ENCODE measurements at places on chromosomes 4 and X.

- no peak for DNase-seq
These were observed 93.6 kb downstream of the PPP2R2C start for GRCh38 chr4:6378493-6379445.

DNA sequence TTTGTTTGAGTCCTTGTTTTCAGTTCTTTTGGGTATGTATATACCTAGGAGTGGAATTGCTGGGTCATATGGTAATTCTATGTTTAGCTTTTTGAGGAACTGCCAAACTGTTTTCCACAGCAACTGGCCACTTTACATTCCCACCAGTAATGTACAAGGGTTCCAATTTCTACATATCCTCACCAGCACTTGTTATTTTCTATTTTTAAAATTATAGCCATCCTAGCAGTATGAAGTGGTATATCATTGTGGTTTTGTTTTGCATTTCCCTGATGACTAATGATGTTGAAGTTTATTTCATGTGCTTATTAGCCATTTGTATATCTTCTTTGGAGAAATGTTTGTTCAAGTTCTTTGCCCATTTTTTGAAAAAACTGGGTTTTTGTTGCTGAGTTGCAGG is 39.6 kb downstream of the TMEM164 start:
- DNase-seq: no peak

DNA sequence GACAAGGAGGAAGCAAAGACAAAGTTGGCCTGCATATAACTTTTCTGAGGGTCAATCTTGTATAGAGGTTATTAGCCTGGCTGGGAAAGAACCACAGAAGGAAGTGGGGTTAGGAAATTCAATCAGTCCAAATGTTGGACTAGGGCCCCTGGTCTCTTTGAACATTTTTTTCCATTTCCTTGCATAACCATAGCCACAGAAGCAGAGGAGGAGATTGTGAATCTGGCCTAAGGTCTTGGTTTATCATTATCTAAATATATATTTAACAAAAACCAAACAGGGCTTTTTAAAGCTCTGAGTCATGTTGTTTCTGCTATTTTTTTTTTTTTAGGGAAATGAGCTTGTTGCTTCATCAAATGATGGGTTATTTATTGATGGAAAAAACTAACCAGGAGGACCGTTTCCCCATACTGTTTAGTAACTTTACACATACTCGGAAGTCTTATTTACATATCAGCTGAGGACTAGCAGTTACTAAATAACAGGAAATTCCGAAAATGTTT is 97.7 kb upstream of the ACSL4 start:
- DNase-seq: no peak

DNA sequence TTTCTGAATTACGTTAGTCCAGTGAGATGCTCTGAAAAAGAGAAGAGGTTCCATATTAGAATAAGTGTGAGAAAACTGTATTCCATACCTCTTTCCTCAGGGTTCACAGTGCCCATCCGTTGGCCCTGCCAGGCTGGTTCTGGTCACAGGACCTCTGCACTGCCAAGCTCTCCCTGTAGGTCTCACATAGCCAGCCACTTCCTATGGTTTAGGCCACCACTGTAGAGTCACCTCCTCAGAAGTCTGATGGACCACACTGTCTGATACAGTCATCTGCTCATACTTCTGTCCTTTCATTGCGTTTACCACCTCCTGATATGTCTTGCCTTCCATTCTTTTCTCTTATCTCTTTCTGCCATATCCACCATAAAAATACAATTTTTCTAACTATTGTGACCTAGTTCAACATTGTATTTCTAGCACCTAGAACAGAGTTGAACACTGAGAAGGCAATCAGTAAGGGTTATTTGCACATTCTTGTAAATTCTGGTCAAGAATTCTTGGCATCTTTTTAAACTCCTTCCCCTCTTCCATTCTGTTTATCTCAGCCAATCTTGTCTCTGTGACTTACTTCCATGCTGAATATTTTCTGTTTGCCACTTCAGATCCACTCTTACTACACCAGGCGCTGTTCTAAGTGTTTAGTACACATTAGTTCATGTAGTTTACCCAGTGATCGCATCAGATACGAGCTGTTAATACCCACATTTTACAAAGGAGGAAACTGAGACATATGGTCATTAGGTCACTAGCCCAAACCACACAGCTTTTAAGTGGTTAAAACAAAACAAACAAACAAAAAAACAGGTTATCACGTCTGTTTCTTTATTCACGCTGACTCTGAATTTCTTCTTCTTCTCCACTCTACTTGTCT is 125.6 kb downstream of the CBR4 start:
- DNase-seq: peak; percentile 1

- DNase-seq: no peak
These were observed 137.2 kb upstream of the ARHGEF9 start for GRCh38 chrX:63922221-63922620.

DNA sequence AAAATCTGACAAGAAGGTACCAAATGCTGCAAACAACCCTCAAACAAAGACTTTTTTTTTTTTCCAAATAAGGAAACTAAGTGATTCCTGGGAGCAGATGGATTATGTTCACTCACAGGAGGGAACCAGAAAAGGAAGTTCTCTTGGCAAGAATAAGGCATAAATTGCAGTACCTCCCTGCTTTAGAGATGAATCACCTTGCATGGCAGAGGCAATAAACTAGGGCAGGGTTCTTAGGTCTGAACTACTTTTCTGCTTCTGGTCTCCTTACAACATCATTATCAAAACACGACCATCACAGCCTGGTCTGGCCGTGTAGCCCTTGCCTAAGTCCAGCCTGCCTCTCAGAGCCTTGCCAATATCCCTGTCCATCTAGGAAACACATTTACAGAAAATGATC is 6.3 kb downstream of the TMEM31 start:
- DNase-seq: no peak

GRCh38 chrX:154990496-154990895 is 32.0 kb downstream of the F8 start:
- DNase-seq: no peak

GRCh38 chr4:60589425-60589824 is 610.7 kb upstream of the ADGRL3 start:
- no peak for DNase-seq

DNA sequence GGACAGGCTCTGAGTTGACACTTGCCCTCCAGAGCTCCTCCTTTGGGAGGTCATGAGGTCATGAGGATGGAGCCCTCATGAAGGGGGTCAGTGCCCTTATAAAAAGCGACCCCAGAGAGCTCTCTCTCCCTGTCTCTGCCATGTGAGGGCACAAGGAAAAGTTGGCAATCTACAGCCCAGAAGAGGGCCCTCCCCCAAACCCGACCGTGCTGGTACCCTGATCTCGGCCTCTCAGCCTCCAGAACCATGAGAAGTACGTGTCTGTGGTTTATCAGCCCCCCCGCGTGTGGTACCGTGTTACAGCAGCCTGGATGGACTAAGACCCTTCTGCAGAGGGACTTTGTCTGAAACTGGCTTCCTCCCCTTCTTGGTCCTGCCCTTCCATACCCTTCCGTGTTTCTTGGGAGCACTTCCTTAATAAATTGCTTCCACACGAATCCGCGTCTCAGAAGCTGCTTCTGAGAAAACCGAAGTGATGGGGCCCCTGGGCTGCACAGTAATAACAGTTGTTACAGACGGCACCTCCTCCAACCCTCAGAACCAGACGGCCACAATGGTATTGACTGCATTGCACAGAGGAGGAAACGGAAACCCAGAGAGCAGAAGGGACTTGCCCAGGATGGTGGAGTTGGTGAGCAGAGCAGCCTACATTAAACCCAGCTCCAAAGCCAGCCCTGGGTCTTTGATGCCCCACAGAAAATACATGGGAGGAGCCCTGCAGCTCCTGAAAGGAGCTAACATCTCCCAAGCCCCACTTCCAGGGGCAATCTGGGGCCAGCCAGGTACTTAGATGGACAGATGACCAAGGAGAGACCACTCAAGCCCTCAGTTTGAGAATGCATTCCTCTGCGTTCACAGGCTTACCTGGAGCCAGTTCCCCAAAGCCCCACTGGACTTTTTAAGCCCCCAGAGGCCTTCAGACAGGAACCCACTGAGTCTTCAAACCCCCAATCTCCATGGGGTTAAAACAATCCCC is 242.7 kb downstream of the BCOR start:
- DNase-seq: no peak

DNA sequence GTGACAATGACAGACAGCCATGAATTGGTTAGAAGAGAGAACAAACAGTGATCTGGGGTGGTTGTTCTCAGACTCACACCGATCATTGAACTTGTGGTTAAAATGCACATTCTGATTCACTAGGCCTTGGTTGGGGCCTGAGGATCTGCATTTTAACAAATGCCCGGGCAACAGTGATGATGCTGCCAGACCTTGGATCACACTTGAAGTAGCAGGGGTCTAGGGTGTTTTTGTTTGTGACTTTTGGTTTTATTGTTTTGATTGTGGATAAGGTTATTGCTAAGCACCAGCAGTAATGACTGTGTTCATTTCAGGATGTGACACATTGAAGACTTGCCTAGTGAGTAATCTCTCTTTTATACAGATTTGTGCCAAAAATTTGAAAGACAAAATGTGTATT is 36.5 kb downstream of the TXLNG start:
- DNase-seq: no peak

DNA sequence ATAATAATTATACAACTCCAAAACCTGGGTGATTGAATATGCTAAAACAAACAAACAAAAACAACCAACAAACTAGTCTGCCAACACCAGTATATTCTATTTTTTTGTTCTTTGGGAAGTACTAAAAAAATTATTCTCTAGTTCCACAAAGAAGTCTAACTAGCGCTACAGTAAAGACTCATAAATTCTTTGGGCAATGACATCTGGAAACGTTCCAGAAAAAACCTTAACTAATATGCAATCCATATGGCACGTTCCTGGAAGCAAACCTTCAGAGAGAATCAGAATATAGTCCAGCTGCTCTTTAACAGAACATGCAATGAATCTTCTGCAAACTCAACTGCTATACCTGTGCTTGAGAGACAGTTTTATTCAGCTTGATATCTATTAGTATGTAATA is 500.1 kb downstream of the TRAM1L1 start:
- DNase-seq: no peak

GRCh38 chr4:101232074-101232776 is 115.1 kb downstream of the PPP3CA start:
- no peak for DNase-seq

- DNase-seq: no peak
These were observed 4.0 kb downstream of the TCEAL8 start for GRCh38 chrX:103250977-103251376.

GRCh38 chr4:148405161-148405893 is 36.9 kb downstream of the NR3C2 start:
- no peak for DNase-seq

GRCh38 chrX:110541266-110541665 is 182.6 kb downstream of the RTL9 start:
- no peak for DNase-seq

DNA sequence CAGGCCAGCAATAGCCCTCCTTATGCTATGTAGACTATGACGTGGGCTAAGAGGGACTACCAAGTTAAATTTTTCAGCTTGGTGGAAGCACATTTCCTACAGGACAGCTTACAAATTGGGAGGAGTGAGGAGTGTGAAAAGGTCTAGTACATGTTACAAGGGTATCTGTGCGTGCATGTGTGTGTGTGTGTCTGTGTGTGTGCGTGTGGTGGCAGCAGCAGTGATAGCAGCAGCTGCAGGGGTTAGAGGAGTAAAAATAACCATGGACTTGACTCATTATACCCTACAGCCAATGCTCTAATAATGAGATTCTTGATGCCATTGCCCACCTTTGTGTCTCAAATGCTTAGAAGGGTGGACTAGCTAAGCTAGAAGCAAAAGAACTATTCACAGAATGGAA is 88.6 kb downstream of the SLC9A7 start:
- DNase-seq: no peak

DNA sequence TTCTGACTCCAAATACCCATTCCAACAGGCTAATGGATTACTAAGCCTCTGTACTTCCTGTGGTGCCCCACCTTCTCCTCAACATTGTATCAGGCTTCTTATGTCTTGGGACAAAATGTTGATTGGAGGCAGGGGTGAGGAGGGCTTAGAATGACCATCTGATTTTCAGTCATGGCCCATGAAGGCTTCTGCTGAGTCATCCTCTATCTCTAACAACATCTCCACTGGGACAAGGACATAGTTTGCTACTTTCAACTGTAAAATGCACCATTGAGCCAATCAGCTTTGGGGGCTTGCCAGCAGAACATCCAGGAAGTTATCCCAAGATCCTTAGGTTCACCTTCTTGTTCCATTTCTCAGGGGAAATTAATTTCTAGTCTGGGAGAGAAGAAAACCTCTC is 29.5 kb downstream of the MAGEB17 start:
- DNase-seq: no peak

- no peak for DNase-seq
These were observed 51.7 kb downstream of the RAB28 start for GRCh38 chr4:13432453-13432852.

DNA sequence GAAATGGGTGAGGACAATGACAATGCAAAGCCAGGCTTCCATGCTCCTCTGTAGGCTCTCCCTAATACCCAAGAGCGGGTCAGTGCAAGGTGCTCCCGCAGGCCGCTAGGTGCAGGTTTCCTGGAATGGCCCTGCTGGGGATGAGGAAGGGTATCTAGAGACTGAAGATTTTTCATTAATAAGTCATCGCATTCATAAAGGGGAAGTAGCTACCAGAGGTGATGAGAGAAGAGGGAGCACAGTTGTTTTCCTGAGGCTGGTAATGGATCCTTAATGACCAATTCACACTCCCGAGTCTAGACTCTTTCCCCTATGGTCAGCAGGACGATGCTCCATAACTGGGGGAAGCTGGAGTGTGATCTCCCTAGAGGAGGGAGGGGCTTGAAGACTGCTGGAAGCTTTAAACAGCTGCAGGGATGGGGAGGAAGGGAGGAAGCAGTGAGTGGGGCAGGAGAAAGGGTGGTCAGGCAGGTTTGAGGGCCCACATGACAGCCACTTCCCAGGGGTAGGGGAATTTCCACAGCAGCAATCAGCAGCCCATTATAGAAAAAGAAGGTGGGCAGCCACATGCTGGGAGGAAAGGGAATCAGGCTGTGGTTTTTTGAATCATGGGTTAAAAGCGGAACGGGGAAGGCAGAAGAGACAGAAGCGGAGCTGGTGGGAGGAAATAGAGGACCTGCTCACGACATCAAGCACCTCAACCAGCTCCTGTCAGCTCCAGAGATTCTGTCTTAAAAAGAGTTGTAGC is 10.2 kb upstream of the ATP6AP2 start:
- no peak for DNase-seq

- DNase-seq: no peak
These were observed 59.1 kb downstream of the SCD5 start for GRCh38 chr4:82739287-82740190.

DNA sequence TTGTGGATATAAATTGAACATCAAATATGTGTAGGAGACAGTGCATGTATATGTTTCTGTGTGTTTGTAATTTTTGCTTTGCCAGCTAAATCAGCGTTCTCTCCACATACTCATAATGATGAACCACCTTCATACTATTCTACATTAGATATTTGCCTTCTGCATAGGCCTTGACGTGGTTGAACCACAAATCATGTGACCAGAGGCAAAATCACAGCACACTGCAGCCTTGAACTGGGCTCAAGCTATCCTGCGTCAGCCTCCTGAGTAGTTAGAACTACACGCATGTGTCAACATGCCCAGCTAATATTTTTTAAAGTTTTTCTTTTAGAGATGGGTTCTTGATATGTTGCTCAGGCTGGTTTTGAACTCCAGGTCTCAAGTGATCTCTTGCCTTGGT is 9.5 kb downstream of the UBQLN2 start:
- DNase-seq: no peak

- DNase-seq: no peak
These were observed 44.6 kb downstream of the PALLD start for GRCh38 chr4:168541266-168541953.

- no peak for DNase-seq
These were observed 417.6 kb upstream of the ZFP42 start for GRCh38 chr4:187577941-187578480.

All from NCI-H510A (cell line).